ENCODE measurements at places on chromosomes 13 and 19. TPM values are rescaled to one million over a fixed set of nuclear protein-coding genes. Genes with fewer than 3 reads are reported as not detected.
A peak's percentile ranks its signal among the peaks of the same experiment; 100 is the strongest.

GRCh38 chr13:39375601-39376000 is 227.4 kb downstream of the LHFPL6 start:
- DNase-seq: no peak

Gene RPS5
- 802 TPM for total RNA-seq

Gene TMC4
- 98.9 TPM for total RNA-seq

DNA sequence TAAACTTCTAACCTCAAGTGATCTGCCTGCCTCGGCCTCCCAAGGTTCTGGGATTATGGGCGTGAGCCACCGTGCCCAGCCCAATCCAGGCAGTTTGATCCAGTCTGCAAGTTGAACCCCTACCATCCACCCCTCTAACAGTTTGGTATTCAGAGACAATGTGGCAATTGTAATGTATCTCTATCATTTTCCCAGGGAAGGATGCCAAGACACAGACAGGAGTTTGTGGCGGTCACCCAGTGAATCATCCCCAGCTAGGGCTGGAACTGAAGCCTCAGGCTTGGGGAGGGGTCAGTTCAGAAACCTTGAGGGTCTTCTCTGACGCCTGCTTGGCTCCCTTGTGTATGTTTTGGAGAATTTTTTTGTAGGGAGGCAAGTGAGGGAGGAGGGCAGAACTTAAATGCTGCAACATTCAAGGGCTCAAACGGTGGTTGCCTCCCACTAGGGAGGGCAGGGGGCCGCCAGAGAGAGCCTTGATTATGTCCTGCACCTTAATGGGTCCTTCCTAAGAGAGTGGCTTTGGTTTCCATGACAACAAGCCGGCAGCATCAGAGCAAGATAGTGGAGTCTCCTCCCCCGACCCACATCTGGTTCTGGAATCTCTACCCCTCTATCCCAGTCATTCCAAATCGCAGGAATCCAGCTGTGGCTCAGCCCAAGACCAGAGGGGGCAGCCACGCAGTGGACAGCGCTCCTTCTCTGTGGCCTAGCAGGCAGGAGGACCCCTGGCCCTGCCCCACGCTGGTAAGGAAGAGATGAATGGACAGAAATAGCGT is 14.9 kb upstream of the FEM1A start:
- no peak for DNase-seq

- DNase-seq: no peak
Measured at GRCh38 chr13:92179223-92179622, 780.8 kb downstream of the GPC5 start.

DNA sequence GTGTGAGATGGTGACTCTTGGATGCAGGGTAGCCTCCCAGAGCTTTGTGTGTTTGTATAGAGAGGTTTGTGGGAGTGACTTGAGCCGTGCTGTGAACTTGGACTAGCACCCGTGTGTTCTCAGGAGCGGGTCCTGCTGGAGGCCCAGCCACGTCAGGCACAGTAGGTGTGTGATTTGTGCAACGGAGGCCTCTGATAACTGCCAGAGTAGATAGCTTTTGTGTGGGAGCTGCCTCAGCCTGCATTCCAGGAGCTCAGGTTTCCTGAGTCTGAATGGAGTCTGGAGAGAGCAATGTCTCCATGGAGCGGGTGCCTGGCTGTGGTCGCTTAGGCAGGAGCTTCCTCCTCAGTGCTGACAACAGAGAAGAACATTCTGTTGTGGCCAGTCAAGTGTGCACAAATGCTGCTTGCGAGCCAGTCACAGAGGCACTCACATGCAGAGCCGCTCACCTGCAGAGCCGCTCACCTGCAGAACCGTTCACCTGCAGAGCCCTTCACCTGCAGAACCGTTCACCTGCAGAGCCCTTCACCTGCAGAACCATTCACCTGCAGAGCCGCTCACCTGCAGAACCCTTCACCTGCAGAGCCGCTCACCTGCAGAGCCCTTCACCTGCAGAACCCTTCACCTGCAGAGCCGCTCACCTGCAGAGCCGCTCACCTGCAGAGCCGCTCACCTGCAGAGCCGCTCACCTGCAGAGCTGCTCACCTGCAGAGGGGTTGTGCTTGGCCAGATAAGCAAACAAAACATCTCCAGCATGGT is 32.6 kb downstream of the TFDP1 start:
- DNase-seq: peak; percentile 96

- DNase-seq: no peak
Measured at GRCh38 chr13:79562557-79562956, 81.6 kb downstream of the NDFIP2 start.

- DNase-seq: peak; percentile 80
Measured at GRCh38 chr19:2032296-2032941, 16.9 kb upstream of the BTBD2 start.

DNA sequence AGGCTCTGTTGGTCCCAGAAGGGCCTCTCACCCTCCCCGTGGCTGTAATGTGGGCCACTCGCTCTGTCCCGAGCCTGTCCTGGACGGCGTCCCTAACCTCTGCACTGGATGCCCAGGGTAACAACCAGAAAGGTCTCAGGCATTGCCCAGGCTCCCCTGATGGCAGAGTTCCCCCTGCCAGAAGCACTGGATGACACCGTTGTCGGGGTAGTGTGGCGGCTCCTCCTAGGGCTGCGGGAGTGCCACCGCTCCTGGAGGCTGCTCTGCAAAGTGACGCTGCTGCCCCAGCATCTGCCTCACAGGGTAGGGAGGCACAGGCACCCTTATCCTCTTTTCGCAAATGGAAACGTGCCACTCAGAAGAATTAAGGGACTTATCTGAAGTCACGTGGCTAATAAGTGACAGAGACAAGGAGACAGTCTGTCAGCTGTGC is 32.0 kb downstream of the MPHOSPH8 start:
- no peak for DNase-seq

GRCh38 chr13:110338441-110339101 is 31.5 kb downstream of the COL4A2 start:
- DNase-seq: peak; percentile 44

DNA sequence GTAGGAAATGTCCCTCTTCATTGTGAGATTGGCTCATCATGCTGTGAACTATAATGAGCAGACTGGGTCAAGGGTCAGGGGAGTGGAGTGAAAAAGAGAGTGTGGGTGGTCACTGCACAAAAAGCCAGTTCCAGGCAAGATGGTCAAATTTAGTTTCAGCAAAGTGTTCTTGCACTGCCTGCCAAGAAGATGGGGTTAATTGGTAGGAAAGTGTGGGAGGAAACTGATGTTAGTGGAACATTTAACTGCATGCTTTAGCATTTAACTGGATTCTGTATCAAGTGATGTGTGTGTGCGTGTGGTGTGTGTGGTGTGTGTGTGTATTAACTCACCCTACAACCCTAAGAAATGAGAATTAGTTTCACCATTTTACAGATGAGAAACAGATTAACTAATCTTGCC is 131.6 kb downstream of the COG6 start:
- DNase-seq: no peak

DNA sequence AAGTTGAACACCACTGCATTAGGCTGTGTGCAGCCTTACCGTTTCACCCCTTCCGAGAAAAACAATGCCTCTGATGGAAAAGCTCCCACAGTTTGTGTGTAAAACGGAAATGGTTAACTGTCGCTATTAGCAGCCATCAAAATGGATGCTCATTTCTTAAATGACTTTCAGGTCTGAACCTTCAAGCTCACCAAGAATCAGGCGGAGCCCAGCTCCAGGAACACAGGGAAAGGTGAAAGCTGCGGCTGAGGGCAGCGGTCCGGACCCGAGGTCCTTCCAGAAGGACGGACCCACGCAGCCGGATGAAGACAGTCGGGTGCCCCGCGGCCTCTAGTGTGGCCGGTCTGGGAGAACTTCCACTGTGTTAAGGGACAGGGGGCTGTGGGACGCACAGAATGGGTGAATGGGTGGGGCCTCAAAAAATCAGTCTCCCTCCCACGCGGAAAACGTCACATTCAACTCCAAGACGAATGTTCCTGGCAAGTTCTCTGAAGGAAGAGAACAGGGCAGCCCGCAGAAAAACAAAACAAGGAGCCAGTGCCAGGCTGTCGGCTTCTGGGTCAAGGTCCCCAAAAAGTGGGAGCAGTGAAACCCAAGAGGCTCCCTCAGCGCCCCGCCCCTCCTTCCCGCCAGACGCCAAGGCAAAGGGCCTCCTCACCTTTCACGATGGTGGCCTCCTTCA is 4.9 kb downstream of the IRS2 start:
- peak; percentile 42 for DNase-seq

DNA sequence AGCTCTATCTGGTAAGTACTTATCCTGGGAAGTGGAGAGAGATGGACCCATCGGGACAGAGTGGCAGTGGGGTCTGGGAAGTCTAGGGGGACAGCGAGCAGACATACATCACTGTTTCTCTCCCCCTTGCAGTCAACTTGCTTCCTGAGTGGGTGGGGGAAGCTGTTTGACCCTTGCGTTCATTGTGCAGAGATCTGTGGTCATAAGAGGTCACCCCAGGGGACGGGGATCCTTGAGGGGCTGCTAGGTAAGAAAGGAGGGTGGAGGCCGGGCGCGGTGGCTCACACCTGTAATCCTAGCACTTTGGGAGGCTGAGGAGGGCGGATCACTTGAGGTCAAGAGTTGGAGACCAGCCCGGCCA is 474 bp downstream of the ARHGEF18 start:
- no peak for DNase-seq

DNA sequence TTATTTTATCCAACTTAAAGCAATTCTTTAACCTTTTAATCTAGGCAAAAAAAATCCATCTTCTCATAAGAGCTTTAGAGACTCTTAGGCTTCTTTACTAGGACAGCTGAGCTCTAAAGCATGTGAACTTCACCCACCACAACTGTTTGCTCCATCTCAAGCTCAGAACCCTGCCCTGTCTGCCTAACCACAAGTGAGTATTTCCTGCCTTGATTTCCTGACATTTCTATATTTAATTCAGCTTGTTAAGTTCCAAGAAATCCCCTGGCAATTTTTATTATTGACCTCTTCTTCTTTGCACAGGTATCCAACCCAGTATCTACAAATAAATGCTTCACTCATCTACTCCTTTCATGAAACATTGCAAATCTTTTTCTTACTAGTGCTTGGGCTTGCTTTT is 21.1 kb upstream of the CEACAM21 start:
- no peak for DNase-seq

Gene PROZ
- not detected for total RNA-seq

Gene TEX26
- total RNA-seq: not detected

Gene TRPC4
- total RNA-seq: 2.9 TPM

DNA sequence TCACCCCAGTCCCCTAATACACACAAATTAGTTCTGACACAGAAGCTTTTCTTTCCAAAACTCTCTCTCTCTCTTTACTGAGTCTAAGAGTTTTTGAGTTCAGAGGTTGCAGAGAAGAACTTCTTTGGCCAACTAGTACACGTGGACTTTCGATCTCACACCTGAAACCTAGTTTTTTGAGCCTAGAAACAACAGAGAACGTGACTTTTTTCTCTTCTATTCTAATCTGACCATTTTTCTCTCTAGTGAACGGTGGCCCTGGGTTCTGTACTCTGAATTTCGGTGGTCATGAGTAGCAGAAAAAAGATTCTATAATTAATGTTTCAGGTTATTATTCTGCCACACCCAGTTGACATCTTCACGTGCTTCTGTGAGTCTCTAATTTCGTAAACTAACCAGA is 24.2 kb downstream of the PCDH20 start:
- no peak for DNase-seq

Gene CERS1
- 0.50 TPM for total RNA-seq

- no peak for DNase-seq
Measured at GRCh38 chr13:44236801-44237207, 136.8 kb upstream of the SERP2 start.

- DNase-seq: no peak
Measured at GRCh38 chr13:79776531-79777295, 295.8 kb downstream of the NDFIP2 start.

Gene CYP2A6
- not detected for total RNA-seq

DNA sequence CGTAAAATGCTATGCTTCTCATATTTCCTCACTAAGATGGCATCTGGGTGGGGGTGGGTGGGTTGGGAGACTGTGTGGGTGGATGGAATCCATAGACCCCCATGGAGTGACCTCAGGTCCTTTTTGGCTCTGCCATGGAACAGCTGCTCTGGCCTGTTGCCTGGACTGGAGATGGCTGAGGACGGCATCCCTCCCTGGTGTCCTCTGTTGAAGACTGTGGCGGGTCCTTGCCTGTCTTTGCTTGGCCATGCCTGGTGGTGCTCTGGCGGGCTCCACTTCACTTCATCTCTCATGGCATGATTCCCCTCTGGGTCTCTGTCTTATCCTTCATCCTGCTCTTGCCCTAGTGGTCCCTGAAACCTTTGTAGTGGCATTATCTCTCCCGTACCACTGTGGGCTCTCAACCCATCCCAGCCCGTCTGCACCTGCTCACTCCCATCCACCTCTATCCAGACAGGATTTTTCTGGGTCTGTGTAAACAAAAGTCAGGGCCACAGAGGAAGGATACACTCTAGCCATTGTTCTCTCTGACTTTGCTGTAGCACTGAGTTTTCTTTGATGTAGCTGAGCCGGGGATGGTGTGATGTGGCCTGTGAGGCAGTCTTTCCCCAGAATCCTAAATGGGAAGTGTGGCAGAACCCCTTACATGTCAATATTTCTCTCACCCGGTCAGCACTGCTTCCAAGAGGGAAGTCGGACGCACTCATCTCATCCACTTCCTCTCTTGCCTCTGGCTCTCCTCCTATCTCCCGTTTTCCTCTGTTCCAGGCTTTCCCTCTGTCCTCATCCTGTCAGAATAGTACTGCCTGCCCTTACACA is 36.1 kb downstream of the WDFY2 start:
- DNase-seq: no peak

DNA sequence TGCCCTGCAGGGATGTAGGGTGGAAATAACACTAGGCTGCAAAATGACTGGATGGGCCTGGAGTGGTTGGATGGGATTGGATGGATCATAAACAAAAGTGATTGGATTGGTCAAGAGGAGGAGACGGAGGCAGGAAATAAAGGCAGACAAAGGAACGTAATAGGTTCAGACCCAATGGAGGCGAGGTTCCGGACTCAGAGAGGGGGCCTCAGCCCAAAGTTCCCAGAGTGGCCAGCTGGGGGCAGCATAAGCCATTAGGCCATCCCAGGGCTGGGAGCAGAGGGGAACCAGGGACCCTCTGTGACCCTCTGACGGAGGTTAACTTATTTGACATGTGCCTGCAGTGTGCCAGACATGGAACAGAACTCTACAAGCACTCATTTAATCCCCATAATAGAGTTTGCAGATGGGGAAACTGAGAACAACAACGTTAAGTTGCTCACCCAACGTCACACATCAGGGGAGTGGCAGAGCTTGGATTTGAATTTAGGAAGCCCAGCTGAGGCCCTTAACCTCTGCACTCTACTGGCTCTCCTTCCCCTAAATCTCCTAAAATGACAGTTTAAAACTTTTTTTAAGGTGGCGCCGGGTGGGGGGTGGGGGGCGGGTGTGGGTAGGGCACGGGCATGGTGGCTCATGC is 15.3 kb upstream of the MAP1S start:
- peak; percentile 29 for DNase-seq

DNA sequence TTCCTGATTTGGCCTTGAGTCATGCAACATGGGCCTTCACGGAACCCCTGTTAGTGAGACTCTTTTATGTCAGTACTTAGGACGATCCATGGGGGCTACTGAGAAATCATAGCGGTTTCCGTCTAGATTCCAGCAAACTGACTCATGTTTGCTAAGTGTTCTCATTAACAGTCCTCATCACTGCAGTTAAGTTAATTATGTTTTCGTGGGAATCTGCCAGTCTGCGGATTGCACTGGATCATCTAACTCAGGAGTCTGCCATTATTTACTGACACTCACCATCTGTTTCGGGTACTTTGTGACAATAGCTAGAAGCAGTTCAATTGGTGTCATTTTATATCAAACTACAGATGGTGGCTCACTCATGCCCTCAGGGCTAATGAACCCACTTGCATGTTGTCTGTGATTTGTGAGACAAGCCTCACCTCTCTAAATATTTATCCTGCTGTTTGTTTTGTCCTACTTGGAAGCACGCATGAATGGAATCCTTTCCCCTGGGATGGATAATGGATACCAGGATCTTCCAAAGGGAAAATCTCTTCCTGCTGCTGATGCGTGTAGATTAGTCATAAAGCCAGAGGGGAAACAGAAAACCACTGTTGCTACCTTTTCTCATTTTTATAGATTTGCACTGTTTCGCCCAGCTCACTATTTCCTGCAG is 61.8 kb downstream of the RAB20 start:
- no peak for DNase-seq
